ENCODE measurements at places on chromosomes 5 and 9.

DNA sequence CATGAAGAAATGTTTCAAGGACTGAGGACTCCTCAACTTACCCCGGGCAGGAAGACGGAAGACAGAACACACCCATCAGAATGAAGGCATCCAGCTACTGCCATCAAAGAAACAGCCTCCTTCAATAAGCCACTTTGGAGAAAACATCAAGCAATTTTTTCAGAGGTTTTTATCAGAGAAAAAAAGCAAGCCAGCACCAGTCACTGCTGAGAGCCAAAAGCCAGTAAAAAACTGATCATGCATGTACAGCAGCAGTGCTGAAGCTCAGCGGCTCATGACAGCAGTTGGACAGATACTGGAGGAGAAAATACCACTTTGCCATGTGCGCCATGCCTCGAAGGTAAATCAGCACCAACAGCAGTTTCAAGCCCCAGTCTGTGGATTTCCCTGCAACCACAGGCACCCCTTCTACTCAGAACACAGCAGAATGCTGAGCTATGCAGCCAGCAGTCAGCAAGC, 10.1 kb upstream of the ZNF484 start:
- no peak overlapping the region for H3K4me3 ChIP-seq
- H3K27me3 ChIP-seq = no peaks in the 10 kb centered on the region
- H3K4me1 ChIP-seq = peaks cover 5% of the 10 kb centered on the region
- no peaks in the 10 kb centered on the region for H3K36me3 ChIP-seq

DNA sequence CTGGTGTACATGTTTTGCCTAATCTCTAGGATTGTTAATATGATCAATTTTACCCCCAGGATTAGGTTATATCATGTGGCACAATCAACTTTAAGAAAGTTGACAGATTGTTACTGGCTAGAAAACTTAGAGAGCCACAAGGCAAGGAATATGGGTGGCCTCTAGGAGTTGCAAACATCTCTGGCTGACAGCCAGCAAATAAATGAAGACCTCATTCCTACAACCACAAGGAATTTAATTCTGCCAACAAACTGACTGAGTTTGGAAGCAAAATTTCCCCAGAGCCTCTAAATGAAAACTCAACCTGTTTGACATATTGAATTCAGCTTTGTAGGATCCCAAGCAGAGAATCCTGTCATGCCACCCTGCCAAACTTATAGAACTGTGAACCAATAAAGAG, 196.4 kb upstream of the PTGER4 start:
- H3K27me3 ChIP-seq = no peaks in the 10 kb centered on the region
- no peak overlapping the region for H3K27ac ChIP-seq
- H3K4me3 ChIP-seq = no peak overlapping the region

DNA sequence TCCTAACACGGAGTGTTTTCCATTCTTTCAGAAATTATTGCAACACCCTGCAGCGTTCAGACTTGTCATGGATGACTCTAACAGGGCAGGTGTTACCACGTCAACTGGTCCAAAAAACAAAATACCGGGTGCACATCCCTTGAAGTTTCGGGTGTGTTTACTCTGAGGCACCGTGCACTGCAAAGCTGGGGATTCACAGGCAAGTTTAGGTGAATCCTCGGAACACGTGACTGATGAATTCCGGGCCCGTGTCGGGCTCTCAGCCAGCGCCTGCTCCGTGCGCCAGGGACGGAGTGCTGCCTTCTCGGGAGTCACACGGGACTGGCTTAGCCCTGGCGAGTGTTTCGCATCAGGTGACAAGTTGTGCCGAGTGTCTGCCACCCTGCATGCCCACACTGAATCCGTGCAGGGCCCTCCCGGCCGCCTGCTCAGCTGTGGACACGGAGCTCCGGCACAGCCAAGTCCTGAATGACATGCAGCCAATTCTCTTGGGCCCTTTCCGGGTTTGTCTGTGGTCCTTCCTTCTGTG, 66.0 kb upstream of the IRX4 start:
- H3K4me3 ChIP-seq = no peak overlapping the region
- no peak for DNase-seq
- H3K27ac ChIP-seq = no peak overlapping the region
- no peaks in the 10 kb centered on the region for H3K36me3 ChIP-seq
- no peaks in the 10 kb centered on the region for H3K4me1 ChIP-seq
- peaks cover 63% of the 10 kb centered on the region for H3K27me3 ChIP-seq

GRCh38 chr5:171311322-171312077, 2.5 kb downstream of the TLX3 start:
- no peak for DNase-seq
- H3K27ac ChIP-seq = no peak overlapping the region
- H3K4me3 ChIP-seq = peak overlapping the region; percentile 5

GRCh38 chr5:149206524-149207141, 65.0 kb upstream of the AFAP1L1 start:
- DNase-seq = no peak
- no peaks in the 10 kb centered on the region for H3K4me1 ChIP-seq
- peak overlapping the region; percentile 19 for H3K27ac ChIP-seq
- H3K4me3 ChIP-seq = no peak overlapping the region

DNA sequence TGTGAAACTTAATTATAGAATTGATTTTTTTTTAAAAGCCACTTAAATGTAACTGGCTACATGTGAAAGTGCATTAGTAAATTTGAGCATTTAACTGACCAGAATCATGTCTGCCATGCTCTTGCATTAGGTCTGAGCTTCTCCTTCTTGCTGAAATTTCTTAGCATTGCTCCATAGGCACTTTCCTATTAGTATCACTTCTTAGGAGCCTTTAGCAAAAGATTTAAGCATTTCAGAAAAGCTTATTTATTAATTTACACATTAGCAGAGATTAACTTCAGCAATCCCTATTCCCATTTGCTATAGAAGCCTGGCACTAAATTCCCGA, 211.0 kb downstream of the SNX18 start:
- no peak for DNase-seq
- no peak overlapping the region for H3K27ac ChIP-seq
- no peak overlapping the region for H3K4me3 ChIP-seq
- H3K27me3 ChIP-seq = no peaks in the 10 kb centered on the region
- no peaks in the 10 kb centered on the region for H3K4me1 ChIP-seq

DNA sequence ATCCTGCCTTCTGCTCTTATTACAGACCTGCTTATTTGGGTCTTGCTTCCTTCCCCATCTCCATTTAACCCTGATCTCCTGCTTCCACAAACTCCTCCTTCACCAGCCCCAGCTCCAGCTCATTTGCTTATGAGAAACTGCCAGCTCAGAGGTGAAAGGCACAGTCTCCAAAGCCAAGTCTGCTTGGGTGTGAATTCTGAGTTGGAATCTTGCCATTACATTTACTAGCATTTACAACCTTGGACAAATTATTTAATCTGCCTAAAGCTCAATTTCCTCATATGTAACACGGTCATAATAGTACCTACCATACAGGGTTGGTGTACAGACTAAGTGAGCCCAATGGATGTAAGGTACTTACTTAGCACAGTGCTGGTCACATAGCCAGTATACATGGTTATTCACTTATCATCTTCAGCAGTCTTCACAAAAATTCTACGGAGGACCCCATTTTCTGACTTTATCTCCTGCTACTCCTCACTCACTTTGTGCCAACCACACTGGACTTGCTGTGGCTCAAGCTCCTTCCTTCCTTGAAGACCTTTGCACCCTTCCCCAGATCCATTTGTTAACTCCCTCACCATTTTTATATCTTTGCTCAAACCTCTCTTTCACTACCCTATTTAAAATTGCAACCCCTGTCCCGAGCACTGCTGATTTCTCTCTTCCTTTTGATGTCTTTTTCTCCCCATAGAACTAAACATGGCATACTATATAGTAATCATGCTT, 86.2 kb downstream of the DOCK2 start:
- no peaks in the 10 kb centered on the region for H3K4me1 ChIP-seq
- H3K4me3 ChIP-seq = no peak overlapping the region

DNA sequence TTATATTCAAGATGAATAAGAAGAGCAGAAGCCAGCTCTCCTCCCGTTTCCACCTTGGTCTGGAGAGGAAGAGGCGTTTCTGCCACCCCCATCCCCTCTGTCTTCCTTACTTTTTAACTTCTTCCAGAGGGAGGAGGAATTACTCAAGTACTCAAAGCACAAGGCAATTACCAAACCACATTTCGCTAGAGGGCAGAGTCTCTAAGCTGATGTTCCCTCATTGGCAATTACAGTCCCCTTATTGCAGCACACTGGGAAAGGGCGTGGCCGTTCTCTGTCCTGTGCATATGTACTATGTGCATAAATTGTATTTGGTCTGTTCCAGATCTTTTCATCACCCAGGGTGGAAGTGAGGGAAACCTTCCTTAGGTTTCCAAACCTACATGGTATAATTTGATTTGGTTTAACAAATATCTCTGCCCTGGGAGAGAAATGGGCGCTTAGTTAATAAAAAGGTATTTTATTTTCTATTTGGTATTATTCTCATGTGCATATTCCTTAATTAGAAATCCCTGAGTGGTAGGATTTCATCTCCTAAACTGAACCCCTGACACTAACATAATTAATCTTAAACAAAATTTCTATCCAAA, 29.8 kb upstream of the ALDOB start:
- peaks cover 18% of the 10 kb centered on the region for H3K27me3 ChIP-seq
- DNase-seq = no peak
- no peaks in the 10 kb centered on the region for H3K36me3 ChIP-seq

Data from spleen (tissue), 13 donors.